NCI-H1417 (cell line): ENCODE measurements at places on chromosomes 2 and 18.

DNA sequence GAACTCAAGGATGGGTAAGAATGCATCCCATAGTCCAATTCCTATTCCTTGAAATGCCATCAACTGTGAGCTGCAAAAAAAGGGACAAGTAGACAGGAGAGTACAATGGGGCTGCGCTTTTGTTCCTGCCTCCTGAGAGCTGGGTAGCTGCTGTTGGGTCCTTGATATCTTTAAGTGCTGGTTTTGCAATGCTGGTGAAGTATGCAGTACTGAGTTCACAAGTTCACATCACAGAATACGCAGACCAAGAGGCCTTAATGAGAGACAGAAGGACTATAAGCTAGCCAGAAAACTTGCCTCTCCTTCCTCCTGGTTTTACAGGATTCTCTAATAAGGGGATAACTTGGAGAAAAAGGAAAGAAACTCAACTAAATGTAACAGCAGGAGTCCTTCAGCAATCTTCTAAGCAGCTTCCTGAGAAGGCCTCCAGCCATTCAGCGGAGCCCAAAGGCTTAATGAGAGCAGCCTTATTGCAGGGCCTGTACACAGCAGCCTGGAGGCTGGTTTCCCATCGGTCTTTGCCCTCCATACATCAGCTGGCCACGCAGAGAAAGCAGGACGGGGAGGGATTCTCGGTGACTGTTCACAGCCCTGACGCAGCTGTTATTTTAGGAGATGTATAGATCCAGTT lies 293.1 kb downstream of the CDCA7 start:
- DNase-seq, result no peak

DNA sequence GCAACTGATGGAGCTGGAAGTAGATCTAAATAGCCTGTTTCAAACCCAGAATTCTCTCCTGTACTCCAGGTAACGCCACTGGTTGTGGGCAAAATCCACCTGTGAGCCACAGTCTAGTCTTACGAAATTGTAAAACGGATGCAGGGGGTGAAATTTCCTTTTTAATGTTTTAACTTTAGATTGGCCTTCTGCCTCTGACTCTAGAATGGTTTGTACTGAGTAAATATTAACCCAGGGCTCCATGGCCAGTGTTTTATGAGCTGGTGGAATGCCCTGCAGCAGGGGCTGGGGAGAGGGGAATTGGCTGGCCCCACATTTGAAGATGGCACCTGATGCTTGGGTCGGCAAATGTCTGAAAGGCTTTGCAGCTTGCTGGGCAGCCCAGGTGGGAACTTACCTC lies 156.6 kb downstream of the MYCN start:
- DNase-seq, result no peak

GRCh38 chr2:83055376-83056010 lies 1403.6 kb downstream of the SUCLG1 start:
- DNase-seq, result no peak

DNA sequence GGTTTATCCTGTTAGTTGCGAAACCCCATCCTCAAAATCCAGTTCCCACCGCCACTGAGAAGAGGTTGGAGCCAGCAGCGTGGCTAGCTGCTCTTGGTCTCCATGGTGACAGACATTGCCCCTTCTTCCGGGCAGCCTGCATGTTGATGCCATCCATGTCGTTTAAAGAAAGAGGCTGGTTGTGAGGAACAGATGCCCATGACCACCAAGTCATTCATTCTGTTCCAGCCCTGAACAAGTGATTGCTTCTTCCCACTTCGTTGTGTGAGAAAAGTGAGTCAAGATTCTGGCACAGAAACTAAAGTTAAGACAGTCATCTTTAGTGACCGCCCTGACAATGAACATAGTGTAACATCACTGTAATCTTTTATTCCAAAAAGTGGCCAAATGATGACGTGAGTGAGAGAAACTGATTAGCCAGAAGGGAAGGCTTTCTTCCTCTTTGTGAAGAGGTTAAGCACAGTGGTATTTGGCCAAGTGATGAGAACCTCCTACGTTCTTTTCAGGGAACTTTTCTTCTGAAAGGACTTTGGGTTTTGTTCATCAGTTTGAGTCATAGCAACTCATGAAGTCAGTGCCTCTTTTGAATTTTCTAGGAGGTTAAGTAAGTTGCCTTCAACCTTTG lies 272.5 kb downstream of the GALR1 start:
- DNase-seq, result no peak

DNA sequence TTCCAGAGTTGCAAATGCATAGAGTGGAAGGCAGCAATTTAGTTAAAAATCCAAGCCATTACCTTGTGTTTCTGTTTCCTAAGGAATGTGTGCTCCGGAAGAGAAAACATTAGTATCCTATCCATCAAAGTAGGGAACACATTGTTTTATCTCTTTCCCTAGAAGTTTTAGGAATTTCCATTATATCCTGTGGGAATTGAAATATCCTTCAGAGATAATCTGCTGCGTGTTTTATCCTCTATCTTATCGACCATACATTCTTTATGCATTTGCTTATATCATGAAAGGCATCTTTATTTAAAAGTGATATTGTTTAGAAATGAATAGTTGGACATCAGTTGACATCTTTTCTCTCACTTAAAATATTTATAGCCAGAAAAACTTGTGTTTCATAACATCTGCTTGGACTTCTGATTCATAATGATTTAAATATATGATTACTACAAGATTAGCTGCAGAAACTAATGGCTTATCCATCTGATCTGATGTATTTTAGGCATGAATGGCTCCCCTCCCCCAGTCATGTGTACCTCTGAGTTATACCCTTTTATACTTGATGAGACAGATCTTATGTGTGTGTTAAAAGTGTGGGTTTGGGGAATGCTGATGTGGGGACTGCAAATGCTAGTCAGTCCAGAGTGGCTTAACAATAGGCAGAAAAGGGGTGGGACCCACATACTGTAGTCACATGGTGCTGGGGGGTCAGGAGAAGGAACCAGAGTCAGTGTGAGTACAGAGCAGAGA lies 136.2 kb upstream of the ARHGAP28 start:
- DNase-seq, result no peak

- no peak for DNase-seq
Observed at GRCh38 chr2:172817411-172817810, 81.8 kb downstream of the RAPGEF4 start.

GRCh38 chr2:189287982-189288521 lies 108.5 kb upstream of the COL5A2 start:
- DNase-seq, result no peak

- DNase-seq, result no peak
Observed at GRCh38 chr2:99987160-99987559, 155.2 kb downstream of the AFF3 start.

DNA sequence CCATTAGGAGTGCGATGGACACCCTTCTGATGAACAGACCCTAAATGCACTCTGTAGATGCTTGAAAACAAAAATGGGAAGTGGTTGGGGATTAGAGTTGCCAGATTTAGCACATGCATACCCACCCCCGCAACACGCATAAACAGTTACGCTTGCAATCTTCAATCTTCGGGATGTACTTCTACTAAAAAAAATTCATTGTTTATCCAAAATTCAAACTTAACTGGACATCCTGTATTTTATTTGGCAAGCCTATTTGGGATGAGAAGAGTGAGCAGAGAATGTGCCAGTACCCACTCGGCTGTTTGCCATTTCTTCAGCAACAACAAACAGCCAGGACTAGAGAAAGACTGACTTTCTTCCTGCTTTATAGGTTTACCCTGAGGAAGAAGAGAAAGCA lies 18.4 kb downstream of the KIAA2012 start:
- DNase-seq, result no peak
